ENCODE measurements at places on chromosomes 1 and 21.

DNA sequence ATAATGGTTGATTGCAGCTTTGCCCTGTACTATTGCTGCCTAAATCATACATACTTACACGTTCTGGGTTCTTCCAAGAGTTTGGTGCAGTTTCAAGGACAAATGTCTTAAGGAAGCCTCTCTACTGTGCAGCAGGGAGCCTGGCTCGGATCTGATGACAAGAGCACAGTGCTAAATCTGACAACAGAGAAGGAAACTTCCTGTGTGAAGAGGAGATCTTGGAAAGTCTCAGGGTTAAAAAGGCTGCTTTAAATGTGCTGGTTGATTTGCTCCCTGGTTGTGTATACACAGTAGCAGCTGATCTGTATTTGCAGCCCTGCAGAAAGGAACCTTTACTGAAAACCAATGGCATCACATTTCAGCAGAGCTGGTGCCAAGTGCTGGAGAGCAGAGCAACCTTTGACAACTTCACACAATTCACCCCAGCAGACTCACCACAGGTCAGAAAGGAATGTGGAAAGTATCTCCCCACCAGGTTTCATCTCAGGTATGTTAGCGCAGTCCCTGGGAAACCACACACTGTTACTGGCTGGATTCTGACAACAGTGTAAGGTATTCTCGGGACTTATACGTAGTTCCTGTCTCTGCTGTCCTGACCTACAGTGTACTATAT lies 355.0 kb upstream of the ESRRG start:
- DNase-seq, result no peak

DNA sequence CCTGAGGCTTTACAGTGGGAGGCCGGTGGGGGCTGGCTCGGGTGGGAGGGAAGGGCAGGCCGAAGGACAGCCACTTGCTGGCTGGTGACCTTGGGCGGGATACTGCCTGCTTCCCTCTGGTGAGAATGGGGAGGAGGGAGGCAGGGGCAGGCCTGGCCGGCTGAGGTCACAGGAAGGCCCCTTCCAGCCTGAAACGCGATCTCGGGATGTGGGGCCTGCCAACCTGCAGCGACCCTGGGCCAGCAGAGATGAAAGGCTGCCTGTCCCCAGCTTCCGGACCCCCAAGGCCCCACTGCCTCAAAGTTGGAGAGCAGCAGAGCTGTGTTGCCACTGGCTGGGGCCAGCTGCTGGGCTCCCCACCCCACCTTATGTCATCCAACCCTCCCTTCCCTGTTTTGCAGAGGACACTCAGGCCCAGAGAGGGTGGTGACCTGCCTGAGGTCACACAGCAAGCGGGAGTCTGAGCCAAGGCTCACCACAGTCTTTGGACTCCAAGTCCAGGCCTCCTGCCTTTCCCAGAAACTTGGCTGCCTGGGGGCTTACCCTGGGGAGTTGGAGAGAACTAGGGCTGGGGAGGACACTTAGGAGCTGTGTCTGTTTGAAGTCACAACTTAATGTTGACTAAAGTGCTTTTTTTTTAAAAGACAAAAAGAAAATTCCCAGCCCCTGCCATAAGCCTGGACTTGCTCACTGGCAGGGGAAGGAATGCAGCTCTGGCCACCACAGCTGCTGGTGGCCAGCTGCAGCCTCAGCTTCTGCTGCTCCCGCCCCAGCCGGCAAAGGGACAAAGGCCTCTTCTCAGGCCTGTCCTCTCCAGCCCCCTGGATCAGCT lies 14.8 kb upstream of the WASF2 start:
- DNase-seq, result peak; percentile 89

GRCh38 chr1:185158800-185159199 lies 1.8 kb downstream of the SWT1 start:
- DNase-seq, result no peak

DNA sequence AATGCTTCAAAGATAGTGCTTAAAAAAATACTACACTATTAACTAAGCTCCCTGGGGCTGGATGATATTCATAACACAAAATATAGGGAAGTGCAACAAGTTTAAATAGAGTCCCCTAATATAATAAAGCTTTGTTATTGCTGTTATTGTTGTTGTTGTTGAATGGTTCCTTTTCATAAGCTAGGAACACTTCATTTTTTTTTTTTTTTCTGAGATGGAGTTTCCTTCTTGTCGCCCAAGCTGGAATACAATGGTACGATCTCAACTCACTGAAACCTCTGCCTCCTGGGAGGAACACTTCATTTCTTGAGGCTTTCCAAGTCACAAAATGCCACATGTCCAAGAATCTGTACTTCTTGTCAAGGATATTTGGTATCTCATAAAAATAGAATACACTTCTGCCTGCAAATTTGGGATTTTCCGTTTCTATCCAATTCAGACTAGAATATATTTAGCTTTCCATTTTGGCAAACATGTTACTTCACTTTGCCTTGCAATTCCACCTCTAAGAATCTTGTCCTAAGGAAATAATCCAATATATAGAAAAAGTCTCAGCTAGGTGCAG lies 21.1 kb downstream of the WDR47 start:
- no peak for DNase-seq

DNA sequence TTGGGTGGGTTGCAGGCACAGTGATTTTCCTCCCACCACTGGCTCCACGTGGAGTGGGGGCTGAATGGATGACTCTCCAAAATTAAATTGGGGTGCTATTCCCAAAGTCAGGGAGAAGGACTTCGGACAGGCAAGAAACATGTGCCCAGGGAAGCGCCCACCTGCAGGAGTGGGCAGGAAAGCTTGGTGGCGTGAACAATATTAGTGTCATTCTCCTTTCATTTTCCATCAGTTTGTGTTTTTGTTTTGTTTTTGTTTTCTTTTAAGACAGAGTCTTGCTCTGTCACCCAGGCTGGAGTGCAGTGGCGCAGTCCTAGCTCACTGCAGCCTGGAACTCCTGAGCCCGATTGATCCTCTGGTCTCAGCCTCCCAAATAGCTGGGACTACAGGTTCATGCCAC lies 30.1 kb downstream of the TOMM20 start:
- DNase-seq, result no peak

DNA sequence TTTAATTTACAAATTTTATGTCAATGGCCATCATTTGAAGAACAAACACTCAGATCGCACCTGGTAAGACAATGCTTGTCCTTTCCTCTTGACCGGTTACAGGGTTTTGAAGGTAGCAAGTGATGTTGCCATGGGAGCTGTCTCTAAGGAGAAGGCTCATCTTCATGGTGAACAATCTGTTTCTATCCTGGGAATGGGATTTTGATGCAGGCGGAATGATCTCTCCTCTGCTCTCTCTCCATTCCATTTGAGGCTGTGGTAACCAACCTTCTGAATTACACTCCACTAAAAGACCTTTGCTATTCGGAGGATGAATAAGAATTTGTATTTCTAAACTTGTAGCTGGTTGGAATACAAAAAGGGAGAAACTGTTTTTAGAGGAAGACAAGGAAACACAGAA lies 57.9 kb upstream of the SLC5A9 start:
- DNase-seq, result no peak

All from dorsolateral prefrontal cortex (tissue), 122 donors.